ENCODE measurements at places on chromosomes 2 and 18. TPM values are rescaled to one million over a fixed set of nuclear protein-coding genes. Genes with fewer than 3 reads are reported as not detected.

Gene TRIM54
- polyA plus RNA-seq = 88.0 TPM

Gene ANKRD30B
- not detected for polyA plus RNA-seq

Gene PLCD4
- polyA plus RNA-seq = 50.0 TPM

Gene AQP12A
- 0.57 TPM for polyA plus RNA-seq

Gene RBM43
- 10.0 TPM for polyA plus RNA-seq

Gene HOXD4
- polyA plus RNA-seq = 11.3 TPM

Gene SERTAD2
- 24.6 TPM for polyA plus RNA-seq

Gene GKN2
- not detected for polyA plus RNA-seq

Gene CD207
- polyA plus RNA-seq = not detected

Gene NYAP2
- 0.48 TPM for polyA plus RNA-seq

Gene INPP5D
- polyA plus RNA-seq = 5.8 TPM

Gene CCDC85A
- polyA plus RNA-seq = 3.3 TPM

Gene RNU2-63P
- not detected for polyA plus RNA-seq

Gene NEU2
- not detected for polyA plus RNA-seq

Gene LOXHD1
- polyA plus RNA-seq = 2.6 TPM

Gene NT5C1B
- not detected for polyA plus RNA-seq

Gene TWIST2
- 5.6 TPM for polyA plus RNA-seq

Gene RAB6D
- polyA plus RNA-seq = 1.7 TPM

Gene SLC9A4
- not detected for polyA plus RNA-seq

Gene BUB1
- polyA plus RNA-seq = 10.8 TPM

Gene SLC16A14
- polyA plus RNA-seq = 5.5 TPM

Gene ACVR1C
- polyA plus RNA-seq = 0.17 TPM

Gene ABCA12
- not detected for polyA plus RNA-seq

Gene CNOT9
- 40.2 TPM for polyA plus RNA-seq

Gene TANC1
- polyA plus RNA-seq = 17.1 TPM

Gene ZNF892
- 1.6 TPM for polyA plus RNA-seq

Gene C2orf78
- polyA plus RNA-seq = not detected

Gene SLC4A5
- 1.4 TPM for polyA plus RNA-seq

Gene NEURL3
- polyA plus RNA-seq = not detected

Gene FLACC1
- polyA plus RNA-seq = 0.99 TPM

Gene ARL4C
- 4.5 TPM for polyA plus RNA-seq

Gene NLRC4
- polyA plus RNA-seq = 0.71 TPM

Gene DSG1
- polyA plus RNA-seq = not detected

Gene CAD
- polyA plus RNA-seq = 24.9 TPM

Gene TMEM200C
- polyA plus RNA-seq = 2.7 TPM

Gene RAD51AP2
- polyA plus RNA-seq = 0.45 TPM

Measured in muscle of back (tissue), 13 donors.